ENCODE measurements at places on chromosomes 2 and 18.

- no peak for DNase-seq
These were observed 1.6 kb downstream of the COPS9 start for GRCh38 chr2:240134466-240134865.

GRCh38 chr2:125471963-125472362 is 1184.0 kb upstream of the GYPC start:
- no peak for DNase-seq

DNA sequence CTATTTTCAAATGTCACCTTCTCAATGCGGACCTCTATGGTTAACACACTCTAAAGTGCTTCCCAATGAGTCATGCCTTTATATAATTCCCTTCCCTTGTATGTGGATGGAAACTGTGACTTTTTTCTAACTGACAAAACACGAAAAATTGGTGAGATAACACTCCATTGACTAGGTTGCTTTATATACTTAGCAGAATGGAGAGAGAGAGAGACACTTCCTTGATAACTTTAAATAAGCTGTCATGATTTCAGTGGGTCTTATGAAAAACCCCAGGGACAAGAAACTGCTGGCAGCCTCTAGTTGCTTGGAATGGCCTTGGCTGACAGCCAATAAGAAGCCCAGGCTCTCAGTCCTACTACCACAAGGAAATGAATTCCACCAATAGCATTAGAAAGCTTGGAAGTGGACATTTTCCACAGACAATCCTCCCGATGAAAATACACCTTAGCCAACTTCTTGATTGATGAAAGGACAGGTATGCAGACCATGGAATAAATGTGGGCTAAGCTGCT is 322.2 kb downstream of the ZNF804A start:
- DNase-seq: no peak

DNA sequence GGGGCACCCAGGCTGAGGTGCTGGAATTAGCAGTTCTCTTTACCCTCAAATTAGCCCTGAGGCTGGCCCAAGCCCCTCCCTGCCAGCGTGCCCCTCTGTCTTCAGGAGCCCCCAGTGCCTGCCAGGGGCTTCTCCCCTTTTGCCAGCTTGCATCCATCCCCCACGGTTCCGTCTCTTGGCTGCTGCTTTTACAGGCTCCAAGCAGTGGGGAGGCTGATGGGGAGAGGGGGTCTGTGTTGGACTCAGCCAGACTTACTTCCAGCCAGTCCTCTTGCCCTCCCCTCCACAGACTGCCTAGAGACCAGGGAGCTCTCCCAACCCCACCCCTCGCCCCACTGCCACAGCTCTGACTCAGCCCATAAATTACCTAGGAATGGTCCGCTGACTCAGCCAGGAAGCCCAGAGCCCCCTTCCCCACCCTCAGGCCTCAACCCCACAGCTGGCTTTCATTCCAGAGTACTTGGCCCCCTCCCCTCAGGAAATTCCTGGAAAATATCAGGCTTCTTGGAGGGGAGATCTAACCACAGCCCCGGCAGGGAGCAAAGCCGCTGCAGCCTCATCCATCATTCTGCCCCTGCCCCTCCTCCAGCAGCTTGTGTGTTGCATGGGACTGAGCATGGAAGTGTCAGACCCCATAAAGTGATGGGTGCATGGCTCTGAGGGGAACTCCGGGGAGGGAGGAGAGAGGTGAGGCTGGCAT is 184.6 kb downstream of the ZFP36L2 start:
- no peak for DNase-seq

GRCh38 chr2:172488556-172488955 is 61.2 kb downstream of the ITGA6 start:
- DNase-seq: no peak

Measured in naive thymus-derived CD8-positive, alpha-beta T cell (primary cell).